ENCODE measurements at places on chromosomes 3 and 15.

DNA sequence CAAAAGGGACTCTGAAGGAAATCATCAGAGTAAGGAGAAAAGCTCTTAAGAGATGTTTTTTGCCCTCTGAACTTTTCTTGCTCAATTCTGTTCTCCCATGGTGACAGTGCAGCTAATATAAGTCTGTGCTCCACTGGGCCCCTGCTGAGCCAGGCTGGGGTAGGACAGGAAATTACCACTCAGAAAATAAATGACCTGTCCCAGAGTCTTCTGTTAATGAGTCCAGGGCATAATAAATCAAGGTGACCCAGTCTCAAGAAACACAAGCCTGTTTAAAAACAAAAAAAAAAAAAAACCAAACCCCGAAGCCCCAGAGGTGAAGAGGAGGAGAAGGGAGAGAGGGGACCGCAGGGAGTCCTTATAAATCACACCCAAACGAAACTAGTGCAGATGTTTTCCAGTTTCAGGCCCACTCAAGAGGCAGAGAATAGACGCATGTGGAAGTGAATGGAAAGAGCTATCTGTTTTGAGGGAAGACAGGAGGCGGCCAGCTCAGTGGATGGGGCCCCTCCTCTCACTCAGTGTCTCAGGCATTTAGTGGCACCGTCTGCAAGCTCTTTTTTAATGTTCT lies 59.8 kb upstream of the BOC start:
- DNase-seq: no peak

DNA sequence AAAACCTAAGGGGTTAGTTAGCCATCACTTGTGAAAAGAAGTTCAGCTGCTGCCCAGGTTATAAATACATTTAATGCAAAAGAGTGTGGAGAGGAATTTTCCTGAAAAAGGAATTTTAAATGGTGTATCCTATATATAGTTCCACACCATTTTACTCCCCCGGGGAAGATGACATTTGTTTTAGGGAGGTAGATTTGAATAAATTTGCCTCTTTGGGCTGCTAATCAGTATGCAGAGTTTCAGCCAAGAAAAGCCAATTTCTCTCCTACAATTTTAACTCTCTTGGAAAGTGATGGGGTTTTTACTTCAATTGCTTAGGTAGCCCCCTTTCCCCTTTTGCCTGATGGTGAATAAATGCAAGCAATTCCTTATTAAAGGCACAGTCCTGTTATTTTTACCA lies 161.2 kb downstream of the OTOL1 start:
- DNase-seq: no peak

DNA sequence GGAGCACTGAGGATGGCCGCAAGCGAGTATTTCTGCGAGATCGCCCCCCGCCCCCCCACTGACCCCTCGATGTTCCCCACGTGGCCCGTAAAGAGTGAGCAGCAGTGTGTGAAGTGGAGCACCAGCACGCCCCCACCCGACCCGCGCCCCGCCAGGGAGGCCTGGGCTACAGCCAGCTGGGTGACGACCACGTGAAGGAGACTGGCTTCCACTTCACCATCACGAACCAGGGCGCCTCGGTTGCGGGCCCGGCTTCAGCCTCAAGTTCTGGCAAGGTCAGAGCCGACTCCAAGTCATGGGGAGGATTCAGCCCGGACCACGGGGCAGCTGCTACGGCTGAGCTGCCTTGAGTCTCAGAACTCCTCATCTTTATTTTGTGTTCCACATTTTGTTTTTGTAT lies 2.4 kb upstream of the RNU5B-1 start:
- no peak for DNase-seq

GRCh38 chr3:9881441-9881840 lies 1.4 kb upstream of the CIDEC start:
- no peak for DNase-seq

DNA sequence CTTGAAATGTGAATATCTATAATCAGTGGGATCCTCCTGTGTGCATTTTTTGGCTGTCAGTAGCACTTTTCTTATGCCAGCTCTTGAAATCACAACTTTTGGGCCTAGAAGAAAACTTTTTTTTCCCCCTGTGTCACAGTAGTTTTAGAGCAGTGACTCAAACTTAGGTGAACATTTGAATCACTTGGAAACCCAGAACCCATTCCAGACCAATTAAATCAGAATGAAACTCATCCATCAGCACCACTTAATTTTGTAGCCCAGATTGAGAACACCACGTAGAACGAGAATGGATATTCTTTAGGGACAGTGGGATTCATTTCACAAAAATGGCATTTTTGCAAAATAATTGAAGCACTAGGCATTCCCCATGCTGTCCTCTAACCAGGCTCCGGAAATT lies 224.8 kb upstream of the NANOGP8 start:
- no peak for DNase-seq

- peak; percentile 47 for DNase-seq
Observed at GRCh38 chr3:35678643-35679161, 39.4 kb downstream of the ARPP21 start.

- no peak for DNase-seq
Observed at GRCh38 chr3:113271189-113271588, 59.8 kb downstream of the BOC start.

GRCh38 chr3:99626417-99626788 lies 12.0 kb upstream of the COL8A1 start:
- no peak for DNase-seq

GRCh38 chr3:160159806-160160205 lies 65.4 kb upstream of the C3orf80 start:
- DNase-seq: no peak

GRCh38 chr15:89307046-89307587 lies 27.5 kb downstream of the POLG start:
- DNase-seq: no peak

GRCh38 chr3:24237971-24238706 lies 256.5 kb downstream of the THRB start:
- peak; percentile 84 for DNase-seq

DNA sequence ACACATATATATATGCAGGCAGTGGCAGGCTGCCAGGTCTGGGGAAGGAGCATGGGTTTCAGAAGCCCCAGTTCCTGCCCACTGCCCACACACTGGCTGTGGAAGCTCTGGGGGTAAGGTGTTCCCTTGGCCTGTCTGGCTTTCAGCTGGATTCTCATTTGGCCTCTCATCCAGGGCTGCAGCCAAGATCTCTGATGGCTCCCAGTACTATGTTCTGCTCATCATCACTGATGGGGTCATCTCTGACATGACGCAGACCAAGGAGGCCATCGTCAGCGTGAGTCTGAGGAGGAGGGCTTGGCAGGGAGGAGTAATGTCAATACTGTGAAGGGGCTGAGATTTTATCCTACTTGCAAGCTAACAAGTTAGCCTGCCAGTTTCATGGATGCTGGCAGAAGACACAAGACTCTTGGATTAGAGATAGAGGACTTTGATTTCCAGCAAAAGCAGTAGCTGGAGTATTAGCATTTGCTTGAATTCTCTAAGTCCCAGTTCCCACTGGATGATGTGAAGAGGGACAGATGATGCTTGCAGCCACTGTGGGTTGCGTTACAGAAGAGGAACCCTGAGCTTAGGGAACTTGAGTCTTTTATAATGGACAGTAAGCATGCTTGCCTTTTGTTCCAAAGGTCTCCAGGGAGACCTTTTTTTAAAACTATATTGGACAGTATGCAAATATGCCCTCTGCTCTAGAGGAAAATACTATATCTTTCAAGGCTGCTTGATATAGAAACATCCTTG lies 5.6 kb upstream of the BRPF1 start:
- no peak for DNase-seq

- no peak for DNase-seq
Observed at GRCh38 chr3:186974824-186975313, 44.5 kb downstream of the ST6GAL1 start.

- DNase-seq: no peak
Observed at GRCh38 chr3:12759097-12759679, at the start of gene TMEM40. Gene TMEM40, minus strand, starts transcription at chr3:12759259. Its CDS starts 9,427 bp downstream, at chr3:12749832.

DNA sequence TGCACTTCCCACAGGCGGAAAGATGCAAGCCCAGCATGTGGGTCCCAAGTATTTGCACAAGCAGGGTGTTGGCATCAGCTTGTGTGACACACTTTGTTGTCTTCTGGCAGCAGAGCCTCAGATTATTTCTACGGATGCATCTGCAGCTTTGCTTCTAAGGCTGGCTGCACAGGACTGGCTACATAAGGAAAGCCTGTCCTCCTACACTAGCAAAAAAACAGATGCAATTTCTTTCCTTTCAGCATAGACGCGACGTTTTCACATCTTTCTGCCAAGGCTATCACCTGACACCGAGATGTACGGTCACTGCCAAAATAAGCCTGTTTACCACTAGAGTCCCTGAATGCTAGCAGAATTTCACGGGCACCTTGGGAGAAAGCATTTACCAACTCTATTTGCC lies 13.5 kb downstream of the MRPS11 start:
- DNase-seq: peak; percentile 43

GRCh38 chr3:115862849-115863248 lies 239.5 kb downstream of the GAP43 start:
- no peak for DNase-seq

DNA sequence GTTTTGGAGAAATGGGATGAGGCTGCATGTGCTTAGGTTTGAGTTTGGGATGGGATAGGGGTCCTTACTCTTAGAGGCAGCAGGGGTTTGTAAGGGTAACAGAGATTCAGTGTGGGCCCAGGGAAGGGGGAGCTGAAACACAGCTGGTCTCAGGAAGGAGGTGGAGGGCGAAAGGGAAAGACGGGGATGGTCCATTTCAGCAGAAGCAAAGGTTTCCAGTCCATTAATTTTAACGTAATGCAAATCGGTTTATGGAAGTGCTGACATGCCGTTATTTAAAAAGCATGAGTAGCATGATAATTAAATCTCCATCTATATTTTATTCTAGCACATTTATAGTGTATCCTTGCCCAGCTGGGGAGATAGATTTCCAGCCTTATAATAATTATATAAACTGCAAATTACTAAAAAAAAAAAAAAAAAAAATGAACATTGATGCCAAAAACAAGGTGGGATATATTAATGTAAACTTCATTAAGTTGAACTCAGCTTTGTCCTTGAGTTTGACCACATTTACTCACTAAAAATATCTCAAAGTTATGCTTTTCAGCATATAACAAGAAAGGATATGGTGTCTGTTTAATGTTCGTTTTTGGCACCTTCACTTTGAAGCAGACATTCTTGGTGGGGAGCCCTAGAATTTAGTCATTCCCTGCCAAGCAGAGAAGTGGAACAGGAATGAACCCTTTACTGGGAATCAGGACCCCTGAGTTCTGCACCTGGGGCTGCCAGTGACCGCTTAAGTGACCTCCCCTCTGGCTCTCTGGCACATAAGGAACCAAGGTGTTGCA lies 234.7 kb downstream of the THSD4 start:
- no peak for DNase-seq

DNA sequence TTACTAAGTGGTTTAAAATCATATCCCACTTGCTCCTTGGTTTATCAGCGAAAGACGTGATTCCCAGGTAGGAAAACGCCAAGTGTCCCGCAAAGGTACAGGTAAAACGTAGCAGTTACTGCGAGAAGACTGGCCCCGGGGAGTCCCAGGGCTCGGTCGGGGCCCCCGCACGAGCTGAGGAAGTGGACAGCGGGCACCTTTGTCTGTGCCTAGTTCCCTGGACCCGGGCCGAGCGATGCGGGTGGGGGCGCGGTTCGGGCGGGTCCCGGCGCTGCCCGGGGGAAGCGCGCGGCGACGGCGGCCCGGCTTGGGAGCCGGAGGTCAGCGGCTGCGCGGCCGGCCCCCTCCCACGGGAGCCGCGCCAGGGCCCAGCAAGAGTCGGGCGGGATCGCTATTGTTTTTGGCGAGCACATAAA lies 864 bp upstream of the NEO1 start:
- peak; percentile 47 for DNase-seq

DNA sequence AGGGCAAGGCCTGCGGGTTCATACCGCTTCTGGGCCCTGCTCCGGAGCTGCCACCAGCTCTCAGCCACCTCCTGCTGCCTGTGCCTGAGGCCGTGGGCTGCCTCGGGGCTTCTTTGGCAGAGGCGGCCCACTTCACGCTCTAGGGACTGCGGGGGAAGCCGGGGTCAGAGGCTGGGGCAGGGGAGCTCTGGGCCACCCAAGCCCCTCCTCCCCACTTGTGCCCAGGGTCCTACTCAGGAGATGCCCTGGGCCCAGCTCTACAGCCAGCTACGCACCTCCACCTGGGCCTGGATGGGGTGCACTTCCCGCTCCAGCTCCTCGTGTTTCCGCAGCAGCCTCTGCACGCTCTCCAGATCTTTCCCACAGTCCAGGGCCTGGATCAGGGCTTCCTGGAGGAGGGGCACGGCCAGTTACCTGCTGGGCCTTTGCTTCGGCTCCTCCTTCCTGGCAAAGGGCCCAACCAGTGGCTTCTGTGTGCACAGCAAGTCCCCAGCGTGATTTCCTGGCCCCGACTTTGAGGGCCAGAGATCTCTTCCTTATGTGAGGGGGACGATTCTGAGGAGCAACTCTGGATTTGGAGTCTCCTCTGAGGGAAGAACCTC lies 24.0 kb downstream of the PLA2G4B start:
- no peak for DNase-seq

DNA sequence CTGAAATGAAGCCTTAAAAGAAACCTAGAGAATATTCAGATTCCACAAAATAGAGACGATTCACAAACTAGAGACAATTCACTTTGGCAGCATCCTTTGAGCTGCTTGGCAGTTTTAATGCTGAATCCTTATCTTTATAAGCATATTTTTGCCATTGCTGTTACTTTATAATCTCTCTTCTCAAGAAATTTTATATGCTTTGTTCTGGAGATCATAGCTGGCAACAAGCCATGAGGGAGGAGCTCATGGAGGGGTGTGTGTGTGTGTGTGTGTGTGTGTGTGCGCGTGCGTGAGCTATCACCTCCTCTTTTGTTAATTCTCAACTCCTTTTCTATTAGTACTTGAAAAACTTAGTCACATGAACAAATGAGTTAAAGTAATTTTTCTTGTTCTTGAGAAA lies 495.0 kb upstream of the RGMA start:
- no peak for DNase-seq

- peak; percentile 15 for DNase-seq
Observed at GRCh38 chr15:45203182-45203581, 15.4 kb upstream of the SHF start.

GRCh38 chr3:129845956-129846355 lies 47.6 kb downstream of the TMCC1 start:
- no peak for DNase-seq

DNA sequence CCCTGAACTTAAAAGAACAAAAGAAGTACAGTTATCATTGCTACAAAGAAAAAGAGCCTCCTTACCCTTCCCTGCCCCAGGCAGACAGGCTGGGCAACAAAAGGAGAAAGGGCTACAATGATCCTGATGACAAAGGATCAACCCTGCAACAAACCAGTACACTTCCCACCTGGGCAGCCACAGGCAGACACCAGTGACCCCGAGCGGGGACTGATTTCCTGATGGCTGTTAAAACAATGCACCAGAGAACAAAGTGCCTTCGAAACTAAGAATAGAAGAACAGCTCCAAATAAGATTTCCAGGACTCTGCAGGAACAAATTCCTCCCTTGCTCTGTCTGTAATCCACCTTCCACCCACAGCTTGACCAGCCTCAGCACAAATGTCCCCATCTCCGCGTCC lies 106.3 kb upstream of the ARHGEF3 start:
- no peak for DNase-seq

DNA sequence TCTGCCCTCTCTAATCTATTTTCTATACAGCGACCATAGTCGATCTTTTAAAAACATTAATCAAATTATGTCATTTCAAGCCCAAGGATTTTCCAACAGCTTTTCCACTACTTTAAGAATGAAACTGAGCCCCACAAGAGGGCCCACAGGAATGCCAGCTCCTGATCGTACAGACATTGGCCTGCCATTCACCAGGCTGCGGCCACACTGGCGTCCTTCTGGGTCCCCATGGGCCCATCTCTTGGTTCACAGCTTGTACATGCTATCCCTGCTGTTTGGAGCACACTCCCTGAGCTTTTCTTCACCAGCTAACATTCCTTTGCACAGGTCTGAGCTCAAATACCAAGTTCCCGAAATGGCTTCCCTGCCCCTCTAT lies 149.6 kb downstream of the MYLK start:
- no peak for DNase-seq
